ENCODE measurements at places on chromosomes 16 and 17.

- DNase-seq = peak; percentile 43
Measured at GRCh38 chr17:7888184-7888920, at the start of gene CHD3. Gene CHD3 (plus strand): TSS chr17:7888789. CDS start chr17:7889001, 212 bp downstream.

DNA sequence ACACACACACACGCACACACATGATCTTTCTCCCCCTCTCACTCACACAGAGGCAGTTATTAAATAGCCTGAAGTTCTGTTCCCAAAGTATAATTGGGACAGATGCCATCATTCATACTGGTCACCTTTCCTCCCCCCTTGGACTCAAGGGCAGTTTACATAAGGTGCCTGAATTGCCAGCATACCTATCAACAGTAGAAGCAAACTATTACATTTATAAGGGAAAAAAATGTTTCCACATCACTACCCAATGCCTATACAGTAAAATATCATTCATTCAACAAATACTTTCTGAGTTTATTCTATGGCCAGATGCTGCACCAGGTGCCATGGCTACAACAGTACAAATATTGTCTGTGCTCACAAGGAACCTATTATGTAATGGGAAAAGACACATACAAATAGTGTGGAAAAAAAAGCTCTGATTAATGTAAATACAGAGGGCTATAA, 6.3 kb downstream of the CNTD1 start:
- no peak for DNase-seq

- no peak for DNase-seq
Measured at GRCh38 chr17:51402899-51403298, 142.6 kb downstream of the UTP18 start.

- DNase-seq = no peak
Measured at GRCh38 chr16:8519179-8519578, 71.1 kb downstream of the TMEM114 start.

DNA sequence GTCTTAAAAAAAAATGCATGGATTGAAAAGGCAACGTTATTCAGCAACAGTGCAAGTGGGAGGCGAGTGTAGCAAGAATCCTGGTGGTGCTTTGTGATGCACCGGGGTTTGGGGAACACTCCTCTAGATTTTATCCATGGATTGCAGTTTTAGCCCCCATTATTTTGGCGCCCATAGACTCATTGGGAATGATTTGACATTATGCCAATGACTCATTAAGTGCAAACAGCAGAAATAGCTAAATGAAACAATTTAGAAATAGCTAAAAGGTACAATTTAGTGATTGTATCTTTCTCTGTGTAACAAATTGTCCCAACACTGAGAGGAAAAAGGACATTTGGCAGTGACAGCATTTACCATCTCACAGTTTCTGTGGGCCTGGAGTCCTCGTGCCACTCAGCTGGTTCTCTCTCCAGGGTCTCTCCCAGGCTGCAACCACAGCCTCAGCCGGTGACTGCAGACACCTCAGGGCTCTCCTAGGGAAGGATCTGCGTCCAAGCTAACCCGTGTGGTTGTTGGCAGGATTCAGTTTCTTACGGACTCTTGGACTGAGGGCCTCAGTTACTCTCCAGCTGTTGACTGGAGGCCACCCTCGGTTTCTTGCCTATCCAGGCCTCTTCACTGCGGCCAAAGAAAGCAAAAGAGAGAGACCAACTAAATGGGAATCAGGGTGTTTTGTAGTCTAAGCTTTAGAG, 398.7 kb downstream of the SNX29 start:
- no peak for DNase-seq

DNA sequence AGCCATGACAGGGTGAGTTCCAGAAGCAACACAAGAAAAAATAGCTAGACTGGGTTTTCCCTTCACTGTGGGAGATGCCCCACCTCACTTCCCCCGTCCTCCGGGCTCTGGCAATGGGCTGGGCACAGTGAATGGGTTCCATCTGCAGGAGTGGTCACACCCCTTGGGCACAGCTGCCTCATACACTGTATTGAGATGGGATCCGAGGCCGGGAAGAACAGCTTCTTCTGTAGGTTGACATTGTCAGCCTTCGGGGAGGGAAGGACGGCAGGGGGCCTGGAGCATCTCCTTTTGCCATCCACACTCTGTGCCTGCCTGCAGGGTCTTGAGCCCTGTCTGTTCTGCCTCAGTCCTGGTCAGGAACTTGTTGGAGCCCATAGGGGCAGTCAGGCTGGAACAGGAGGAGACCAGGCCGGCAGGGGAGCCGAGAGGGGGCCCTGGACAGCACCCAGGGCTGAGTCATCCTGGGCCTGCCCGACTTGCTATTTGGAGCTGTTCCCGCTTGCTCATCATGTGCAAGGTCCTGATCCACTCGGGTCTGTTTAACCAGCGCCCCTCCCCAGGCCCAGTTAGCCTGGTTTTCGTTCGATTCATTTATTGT, 286.7 kb downstream of the SEC14L1 start:
- DNase-seq = no peak

DNA sequence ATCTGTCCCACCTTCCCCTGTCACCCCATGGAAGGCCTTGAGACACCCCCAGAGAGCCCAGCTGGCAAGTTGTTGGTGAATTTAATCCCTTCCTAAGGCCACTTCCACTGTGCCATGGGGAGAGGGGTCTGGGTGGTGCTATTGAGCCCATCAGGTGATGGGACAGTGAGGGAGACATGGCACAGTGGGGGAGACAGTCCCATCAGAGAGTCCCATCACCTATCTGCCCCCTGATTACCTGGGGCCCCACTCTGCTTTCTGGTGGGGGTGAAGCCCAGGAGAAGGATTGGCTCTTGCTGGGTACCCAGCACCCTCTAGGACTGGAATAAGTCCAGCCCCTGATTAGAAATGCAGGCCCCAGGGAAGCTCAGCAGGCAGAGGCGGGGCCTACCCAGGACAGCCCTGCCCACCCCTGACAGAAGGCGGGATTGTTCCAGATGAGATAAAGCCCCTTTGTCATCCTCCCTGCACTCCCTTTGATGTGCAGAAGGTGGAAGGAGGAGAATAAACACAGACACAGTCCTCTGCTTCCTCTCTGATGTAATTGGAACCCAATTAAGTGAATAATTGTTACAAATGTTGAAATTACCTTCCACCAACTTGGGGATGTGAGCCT, 18.9 kb downstream of the TMEM132E start:
- no peak for DNase-seq

DNA sequence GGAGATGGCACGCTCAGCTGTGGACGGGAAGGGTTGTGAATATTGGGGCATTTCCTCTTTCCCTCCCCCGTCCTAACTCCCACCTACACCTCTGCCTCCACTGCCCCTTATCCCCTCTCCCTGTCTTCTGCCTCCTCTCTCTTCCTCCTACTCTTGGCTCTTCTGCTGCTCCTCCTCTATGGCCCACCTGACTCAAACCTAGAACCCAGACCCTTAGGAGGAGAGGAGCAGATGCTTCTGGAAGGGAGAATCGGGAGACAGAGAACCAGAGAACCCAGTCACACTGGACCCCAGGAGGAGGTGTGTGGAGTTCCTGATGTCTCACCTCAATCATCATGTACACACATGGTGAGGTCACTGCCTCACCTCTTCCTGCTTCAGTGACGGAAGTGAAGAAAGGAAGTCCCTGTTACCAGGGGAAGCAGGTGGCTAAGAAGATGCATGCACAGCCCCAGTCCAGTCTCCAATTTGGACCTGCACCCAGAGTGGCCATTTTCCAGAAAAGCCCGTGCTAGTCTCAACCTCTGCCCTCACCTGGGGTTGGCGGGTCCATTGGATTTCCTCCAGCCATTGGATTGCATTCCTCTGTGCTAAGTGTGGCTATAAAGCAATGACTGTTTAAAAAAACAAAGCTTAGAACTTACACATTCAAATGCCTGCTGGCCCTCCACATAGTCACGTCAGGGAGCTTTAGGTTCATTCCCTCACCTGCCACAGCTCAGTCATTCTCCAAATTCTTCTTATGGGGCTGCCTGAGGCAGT, 4.0 kb downstream of the RNF222 start:
- DNase-seq = peak; percentile 66

DNA sequence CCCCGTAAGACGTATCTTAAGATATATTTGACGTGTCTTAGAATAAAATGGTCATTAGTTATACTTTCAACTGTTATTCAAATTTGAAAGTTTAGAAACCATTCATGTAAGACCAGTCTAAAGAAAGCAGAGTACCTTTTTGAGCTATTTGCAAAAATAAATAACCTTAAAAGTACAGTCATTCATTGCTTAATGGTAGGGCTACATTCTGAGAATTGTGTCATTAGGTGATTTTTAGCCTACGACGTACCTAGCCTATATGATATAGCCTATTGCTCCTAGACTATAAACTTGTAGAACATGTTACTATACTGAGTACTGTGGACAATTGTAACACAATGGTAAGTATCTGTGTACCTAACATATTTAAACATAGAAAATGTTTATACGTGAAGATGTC, 139.2 kb downstream of the PHKB start:
- no peak for DNase-seq

- DNase-seq = no peak
Measured at GRCh38 chr17:51346218-51346982, 86.1 kb downstream of the UTP18 start.

- peak; percentile 47 for DNase-seq
Measured at GRCh38 chr16:11629071-11630030, 38.9 kb upstream of the SNN start.

- DNase-seq = no peak
Measured at GRCh38 chr16:11242658-11243057, 13.3 kb downstream of the SOCS1 start.

GRCh38 chr16:71775949-71776348, 32.7 kb downstream of the AP1G1 start:
- no peak for DNase-seq

- no peak for DNase-seq
Measured at GRCh38 chr16:81567987-81568748, 123.6 kb downstream of the CMIP start.

DNA sequence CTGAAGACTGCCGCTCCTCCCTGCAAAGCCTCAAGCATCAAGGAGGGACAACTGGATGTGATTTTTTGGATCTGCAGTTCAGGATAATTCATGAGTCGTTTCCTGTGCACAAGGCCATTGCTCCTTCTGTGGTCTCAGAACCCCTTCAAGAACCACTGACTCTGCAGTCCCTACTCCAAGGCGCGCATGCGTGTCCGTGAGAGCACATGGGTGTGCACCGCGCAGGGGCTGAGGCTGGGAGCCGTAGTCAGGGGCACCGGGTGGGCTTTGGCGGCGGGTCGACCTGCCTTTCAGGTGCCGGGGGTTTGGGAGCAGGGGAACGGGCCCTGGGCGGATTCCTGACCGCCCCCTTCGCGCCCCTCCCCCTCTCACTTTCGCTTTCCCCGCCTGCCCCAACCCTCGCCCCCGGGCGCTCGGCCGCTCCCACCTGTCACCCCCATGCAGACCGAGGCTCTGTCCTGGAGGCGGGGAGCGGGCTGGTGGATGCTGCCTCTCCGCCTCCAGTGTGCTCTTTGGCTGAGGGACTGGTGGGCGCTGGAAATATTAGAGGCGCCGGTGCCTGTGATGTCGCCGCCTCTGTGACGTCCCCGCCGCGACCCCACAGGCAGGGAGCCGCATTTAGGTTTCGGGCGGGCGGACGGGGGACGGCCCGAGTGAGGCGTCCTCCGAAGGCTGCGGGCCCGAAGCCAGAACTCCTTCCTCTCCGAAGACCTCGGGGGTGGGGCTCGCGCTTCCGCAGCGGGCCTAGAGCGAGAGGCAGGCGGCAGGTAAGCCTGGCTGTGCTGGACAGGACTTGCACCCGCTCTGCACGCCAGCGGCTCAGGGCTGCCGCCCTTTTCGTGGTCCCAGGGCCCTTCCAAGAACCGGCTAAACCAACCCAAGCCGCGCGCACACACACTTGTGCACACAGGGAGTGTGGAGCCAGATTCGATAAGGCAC, at the start of gene SPATA32:
SPATA32 (minus strand) TSS at position 518 of the 939 bp plus-strand sequence; CDS start at position 440, 78 bp downstream.
- DNase-seq = peak; percentile 63

- no peak for DNase-seq
Measured at GRCh38 chr17:50629902-50630301, 4.8 kb upstream of the ABCC3 start.

GRCh38 chr17:56481659-56482058, 111.8 kb upstream of the NOG start:
- DNase-seq = no peak

GRCh38 chr17:73227944-73228343, 33.7 kb downstream of the CPSF4L start:
- DNase-seq = no peak

GRCh38 chr16:3012246-3012645, 477 bp upstream of the CLDN9 start:
- no peak for DNase-seq

DNA sequence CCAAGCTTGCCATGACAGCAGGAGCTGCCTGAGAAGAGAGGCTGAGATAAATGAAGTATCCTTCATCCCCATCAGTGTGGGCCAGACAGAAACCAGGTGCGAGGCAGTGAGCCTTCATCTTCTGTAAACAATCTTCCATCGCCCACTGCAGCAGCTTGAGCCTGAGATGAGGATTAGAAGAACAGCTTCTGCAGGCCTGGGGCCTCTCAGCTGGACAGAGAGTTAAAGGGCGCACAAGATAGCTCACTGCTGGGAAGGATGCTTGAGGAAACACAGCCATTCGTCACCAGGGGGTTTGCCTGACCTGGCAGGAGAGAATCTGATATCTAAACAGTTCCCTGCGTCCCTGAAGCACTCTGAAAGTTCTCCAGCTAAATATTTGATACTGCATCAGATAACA, 27.1 kb downstream of the HOXB1 start:
- DNase-seq = no peak

DNA sequence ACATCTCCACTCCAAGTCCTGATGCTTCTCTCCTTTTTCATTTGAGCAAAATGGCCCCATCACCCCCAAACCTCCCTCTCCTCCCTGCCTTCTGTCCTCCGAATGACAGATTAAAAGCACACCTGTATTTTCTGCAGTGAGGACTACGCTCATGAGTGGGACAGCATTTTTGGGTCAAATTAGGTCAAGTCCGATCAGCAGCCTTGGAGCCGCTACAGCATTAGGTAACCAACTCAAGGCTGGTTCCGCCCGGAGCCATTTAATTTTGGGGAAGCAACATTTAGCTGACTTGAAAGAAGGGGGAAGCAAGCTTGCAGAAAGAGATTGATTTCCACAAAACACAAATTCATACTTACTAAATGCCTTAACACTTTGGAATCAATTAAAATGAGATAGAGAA, 324.1 kb upstream of the CDH5 start:
- DNase-seq = no peak

GRCh38 chr16:26316683-26317464, 625.1 kb downstream of the HS3ST4 start:
- DNase-seq = no peak

- no peak for DNase-seq
Measured at GRCh38 chr16:82544378-82545160, 82.2 kb upstream of the CDH13 start.

GRCh38 chr17:63631626-63632025, 9.4 kb downstream of the MAP3K3 start:
- DNase-seq = no peak

DNA sequence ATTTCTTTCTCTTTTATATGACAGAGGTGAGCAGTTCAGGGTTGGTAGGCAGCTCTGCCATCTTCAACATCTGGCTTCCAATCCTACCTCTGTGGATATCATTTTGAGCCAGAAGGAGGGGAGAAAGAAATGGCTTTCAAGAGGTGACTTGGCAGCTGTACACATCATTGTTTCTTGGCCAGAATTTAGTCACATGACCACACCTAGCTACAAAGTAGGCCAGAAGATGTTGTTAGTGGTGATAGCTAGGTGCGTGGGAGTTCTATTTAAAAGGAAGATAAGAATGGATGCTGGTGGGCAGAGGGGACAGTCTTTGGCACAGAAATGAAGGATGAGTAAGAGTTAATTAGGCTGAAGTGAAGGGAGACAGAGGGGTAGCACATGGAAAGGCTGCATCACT, 29.2 kb upstream of the MPHOSPH6 start:
- no peak for DNase-seq
